ENCODE measurements at places on chromosomes 7 and 10.

- DNase-seq = peak; percentile 31
Measured at GRCh38 chr7:18352339-18353255, 143.0 kb upstream of the HDAC9 start.

DNA sequence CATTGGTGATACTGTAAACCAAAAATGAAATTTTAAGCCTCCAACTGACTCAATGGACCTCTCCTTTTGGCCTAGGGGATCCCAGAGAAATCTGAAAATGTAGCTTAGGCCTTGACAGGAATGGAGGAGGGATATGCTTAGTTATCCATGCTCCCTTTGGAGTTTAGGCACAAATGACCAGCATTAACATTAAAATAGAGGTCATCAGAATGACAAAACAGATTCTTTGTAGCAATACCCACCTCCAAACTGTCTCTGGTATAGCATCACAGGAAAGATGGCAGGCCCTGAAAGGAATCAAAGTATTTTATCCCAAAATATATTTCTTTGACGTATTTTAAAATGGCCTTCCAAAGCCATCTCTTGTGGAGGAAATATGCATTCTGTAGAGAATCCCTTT is 39.1 kb upstream of the LRRN3 start:
- DNase-seq = no peak

DNA sequence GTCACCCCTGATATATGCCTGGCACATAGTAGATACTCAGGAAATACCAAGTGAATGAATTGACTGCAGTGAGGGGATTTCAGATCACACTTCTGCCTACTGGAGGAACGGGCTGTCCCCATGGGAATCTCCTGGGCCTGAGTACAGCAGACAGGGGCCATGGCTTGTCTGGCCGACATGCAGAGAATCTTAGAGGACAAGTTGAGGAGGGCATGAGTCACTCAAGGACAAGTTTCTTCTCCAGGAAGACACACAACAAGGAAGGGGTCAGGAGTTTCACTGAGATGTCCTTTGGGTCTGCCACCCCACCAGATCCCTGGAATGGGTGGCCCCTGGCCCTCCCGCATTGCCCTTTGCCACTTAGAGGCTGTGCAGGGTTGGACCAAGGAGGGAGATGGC is 20.7 kb downstream of the PLPP4 start:
- DNase-seq = no peak

- DNase-seq = no peak
Measured at GRCh38 chr10:86389441-86390193, 23.0 kb upstream of the GRID1 start.

DNA sequence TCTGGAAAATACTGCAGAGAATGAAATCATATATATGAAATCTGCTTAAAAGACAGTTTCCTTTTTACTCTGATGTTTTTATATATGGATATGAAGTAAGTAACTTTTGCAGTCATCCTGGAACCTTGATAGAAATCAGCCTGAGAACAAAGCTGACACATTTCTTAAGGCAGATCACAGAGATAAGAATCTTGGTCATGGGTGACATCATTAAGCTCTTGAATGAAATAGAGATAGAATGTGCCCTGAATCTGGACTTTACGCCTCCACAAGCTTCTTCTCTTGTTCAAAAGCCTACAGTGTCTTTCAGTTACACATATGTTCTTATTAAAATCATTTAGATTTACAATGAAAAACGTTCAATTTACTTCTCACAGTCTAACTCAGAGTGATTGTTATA is 319.1 kb upstream of the CNTNAP2 start:
- no peak for DNase-seq

- DNase-seq = no peak
Measured at GRCh38 chr7:154450451-154450850, 398.3 kb downstream of the DPP6 start.

- DNase-seq = no peak
Measured at GRCh38 chr7:137772748-137773147, 74.0 kb downstream of the DGKI start.

GRCh38 chr7:3192669-3193068 is 108.4 kb upstream of the SDK1 start:
- DNase-seq = no peak

- no peak for DNase-seq
Measured at GRCh38 chr7:151210087-151210854, at the start of gene H2BK1. H2BK1 (minus strand) TSS chr7:151210488; CDS start chr7:151210318, 170 bp downstream.

DNA sequence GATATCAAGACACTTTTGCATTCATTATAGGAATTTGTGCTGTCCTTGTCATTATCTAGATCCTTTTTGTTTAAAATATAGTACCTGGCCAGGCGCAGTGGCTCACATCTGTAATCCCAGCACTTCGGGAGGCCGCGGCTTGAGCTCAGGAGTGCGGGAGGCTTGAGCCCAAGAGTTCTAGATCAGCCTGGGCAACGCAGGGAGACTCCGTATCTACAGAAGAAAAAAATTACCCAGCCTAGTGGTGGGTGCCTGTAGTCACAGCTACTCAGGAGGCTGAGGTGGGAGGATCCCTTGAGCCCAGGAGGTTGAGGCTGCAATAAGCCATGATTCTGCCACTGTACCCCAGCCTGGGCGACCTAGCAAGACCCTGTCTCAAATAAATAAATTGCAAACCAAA is 621 bp upstream of the MORN4 start:
- no peak for DNase-seq

DNA sequence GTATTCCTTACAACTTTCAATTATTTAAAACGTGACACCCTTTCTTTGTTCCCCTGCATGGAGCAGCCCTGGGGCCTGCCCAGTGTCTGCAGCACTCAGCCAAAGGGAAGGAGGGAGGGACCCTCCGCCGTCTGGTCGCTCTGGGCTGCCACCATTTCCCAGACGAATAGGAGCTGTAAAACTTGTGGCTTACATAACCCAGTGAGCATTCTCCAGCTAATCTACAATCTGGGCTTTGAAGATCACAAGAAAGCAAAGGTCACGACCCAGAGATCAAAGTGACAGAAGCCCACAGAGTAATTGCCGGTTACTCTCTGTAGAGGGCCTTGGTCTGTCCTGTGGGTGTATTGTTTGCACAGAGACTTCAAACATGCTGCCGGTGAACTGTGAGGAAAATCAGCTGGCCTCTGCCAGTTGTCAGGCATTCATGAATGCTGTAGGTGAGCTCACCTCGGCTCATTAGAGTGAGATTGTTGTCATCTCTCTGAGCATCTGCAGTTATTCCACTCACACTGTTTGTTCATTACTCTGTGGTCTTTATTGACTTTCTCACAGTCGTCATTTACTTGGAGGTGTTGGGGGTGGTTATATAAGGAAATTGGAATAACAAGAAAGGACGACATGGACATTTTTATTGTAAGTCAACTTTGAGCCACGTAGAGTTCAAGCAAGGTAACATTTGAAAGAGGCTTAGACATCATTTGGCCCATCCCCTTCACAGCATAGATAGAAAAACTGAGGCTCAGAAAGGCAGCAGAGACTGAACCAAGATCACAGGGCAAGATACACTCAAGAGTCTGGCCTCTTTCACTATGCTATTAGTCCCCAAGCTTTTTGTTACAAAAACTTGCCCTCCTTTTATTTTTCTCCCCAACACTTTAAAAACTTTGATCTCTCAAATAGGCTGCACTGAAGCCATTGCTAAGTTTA is 619.8 kb downstream of the LRMDA start:
- no peak for DNase-seq

- no peak for DNase-seq
Measured at GRCh38 chr10:102804382-102805055, 32.7 kb downstream of the CYP17A1 start.

DNA sequence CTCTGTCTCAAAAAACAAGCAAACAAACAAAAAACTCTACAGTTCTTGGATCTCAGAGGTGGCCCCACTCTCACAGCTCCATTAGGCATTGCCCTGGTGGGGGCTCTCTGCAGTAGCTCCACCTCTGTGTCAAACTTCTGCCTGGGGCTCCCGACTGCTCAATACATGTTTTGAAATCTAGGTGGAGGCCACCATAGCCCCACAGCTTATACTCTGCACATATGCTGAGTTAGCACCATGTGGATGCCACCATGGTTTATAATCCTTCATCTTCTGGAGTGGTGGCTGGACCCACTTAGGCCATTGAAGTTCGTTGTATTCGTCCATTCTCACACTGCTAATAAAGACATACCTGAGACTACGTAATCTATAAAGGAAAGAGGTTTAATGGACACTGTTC is 78.4 kb downstream of the SEPTIN14 start:
- DNase-seq = no peak

- DNase-seq = no peak
Measured at GRCh38 chr7:88429382-88429781, 122.7 kb upstream of the STEAP4 start.

GRCh38 chr7:138025215-138026186 is 23.6 kb upstream of the CREB3L2 start:
- no peak for DNase-seq

- no peak for DNase-seq
Measured at GRCh38 chr7:93894966-93895640, 4.5 kb upstream of the TFPI2 start.

DNA sequence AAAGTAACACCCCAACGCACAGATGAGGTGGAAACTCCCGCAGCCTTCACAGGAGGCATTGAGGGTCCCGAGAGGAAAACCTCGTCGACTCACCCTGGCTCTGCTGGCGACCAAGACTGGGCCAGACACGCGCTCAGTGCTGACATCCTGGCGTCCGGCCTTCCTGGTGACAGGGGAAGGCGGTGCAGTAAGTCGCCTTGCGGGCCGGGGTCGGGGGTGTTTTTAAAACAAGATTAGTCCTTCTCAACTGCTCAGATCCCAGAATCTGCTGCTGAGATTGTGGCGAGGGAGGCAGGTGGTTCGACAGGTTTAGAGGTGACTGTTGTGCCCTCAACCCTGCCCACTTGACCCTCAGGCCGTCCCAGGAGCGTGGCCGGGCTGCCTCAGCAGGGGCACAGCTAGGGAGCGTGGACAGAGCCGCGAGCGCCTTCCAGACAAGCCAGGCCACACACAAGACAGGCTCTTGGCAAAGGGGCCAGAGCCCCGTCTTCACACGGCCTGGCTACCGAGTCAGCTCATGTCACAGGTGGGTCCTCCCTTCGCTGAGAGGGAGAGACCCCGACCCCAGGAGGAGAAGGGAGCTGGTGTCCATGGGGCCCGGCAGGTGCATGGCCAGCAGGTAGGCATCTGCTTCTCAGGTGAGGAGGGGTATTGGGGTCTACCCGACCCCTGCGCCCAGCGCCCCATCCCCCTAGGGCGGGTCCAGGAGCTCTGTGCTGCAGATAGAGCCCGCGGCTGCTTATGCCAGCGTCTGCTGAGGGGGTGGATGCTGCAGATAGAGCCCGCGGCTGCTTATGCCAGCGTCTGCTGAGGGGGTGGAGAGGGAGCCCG is 81.6 kb downstream of the DNAJB6 start:
- no peak for DNase-seq

GRCh38 chr7:71594736-71595135 is 462.8 kb downstream of the GALNT17 start:
- DNase-seq = no peak

GRCh38 chr7:93374345-93374940 is 142.3 kb downstream of the VPS50 start:
- DNase-seq = peak; percentile 73

DNA sequence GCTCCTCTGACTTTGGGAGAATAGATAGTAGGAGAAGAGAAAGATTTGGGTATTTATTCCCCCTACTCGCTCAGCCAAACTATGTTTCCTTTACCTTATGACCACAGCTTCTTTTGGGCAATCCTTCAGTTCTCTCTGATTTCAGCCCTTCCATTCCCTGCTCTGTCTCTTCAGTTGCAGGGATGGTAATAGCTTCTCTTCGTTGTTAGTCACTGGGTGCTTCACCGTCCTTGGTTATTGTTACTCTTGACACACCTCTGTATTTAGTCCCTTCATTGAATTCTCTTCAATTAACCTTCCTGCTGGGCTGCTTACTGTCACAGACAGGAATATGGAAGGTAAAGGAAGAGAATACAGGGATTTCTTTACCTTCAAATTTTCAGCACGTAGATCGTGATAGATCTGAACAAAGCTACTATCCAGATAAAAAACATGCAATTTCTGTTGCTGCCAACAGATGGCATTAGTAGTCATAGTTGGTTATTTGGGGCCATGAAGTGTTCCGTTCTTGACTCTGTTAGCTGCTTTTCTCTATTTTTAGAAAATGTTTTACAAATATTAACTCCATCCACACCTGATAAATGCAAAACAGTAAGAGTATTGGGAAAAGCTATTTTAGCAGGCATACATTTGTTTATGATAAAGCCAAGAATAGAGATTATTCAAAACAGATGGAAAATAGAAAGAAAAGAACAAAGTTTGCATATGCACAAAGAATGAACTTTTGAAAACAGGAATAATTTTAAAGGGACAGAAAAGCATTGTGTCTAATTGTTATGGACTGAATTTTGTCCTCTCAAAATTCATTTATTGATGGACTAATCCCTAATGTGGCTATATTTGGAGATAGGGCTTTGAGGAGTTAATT is 14.0 kb upstream of the PTTG1IP2 start:
- DNase-seq = peak; percentile 66

DNA sequence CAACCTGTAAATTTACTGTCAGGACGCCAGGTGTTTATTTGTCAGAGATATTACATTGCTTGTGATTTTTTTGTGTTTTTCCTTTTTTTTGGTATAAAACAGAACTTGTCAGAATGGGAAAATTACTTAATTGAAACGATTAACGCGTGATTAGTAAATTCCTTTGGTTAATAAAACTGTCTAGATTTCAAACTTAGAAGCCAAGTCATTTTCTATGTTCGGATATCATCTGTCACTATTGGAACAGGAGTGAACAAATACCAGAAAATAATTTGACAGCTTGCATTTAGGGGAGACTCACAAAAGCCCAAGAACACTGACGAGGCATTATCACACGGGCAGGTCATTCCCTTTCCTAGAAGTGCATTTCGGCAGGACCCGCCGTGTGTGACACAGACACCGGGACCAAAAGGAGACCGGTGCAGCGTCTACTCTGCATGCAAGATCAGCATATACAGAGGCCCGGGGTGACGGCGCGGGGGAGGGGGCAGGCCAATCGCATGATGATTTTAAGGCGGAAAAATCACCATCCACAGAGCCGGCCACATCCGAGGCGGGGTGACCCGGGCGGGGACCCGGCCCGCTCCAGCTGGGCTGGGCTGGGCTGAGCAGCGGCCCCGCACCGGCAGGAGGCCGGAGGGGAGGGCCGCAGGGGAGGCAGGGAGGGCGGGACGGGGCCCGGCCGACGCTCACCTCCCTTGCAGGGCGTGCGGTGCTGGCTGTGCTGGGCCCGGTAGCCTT is 841 bp downstream of the GLUD1 start:
- no peak for DNase-seq

DNA sequence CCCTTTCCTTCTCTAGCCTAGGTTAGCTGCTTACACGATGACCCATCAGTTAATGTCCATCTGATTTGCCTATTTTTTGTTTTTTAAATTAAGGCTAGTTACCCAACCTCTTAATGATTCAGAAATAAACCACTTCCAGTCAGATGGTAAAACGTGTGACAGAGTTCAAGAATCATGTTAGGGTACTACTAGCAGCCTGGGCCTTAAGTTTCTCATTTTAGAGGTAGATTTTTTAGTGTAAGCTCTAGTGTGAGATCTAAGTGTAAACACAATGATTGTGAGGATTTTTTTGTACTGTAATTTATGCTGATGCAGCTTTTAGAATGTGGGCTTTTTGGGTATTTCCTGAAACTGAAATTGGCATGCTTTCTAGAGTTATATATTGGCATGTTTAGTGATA is 130.0 kb downstream of the CDK14 start:
- no peak for DNase-seq

- no peak for DNase-seq
Measured at GRCh38 chr10:74011770-74012169, 13.9 kb downstream of the VCL start.

GRCh38 chr7:120394595-120394994 is 121.6 kb downstream of the KCND2 start:
- DNase-seq = no peak

Measured in NCI-H1694 treated with DMSO at 0.1 percent for 48 hours (cell line).